ENCODE measurements at places on chromosomes 6 and 20. TPM values are rescaled to one million over a fixed set of nuclear protein-coding genes. Genes with fewer than 3 reads are reported as not detected.

GRCh38 chr6:18883851-18884250 is 496.7 kb downstream of the RNF144B start:
- no peaks in the 10 kb centered on the region for H3K27me3 ChIP-seq
- H3K27ac ChIP-seq = no peak overlapping the region
- H3K36me3 ChIP-seq = no peaks in the 10 kb centered on the region
- no peaks in the 10 kb centered on the region for H3K4me1 ChIP-seq

DNA sequence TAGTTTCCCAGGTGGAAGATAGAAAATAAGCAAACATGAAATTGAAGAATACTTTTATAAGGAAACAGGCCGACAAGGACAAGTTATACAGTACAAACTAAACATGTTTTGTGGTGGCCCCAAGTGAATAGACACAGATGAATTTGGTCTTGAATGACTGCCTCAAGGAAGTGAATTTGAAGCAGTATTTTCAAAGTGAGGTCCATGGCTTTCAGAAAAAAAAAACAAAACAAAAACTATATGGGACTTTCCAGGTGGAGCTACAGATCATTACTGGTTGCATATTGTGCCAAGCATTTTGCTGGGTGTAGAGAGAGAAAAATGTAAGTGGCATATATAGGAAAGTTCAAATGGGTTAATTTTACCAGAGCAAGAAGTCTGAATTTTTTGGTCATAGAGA is 68.8 kb downstream of the CYB5R4 start:
- no peak overlapping the region for H3K27ac ChIP-seq
- DNase-seq = no peak
- H3K4me1 ChIP-seq = no peaks in the 10 kb centered on the region
- H3K27me3 ChIP-seq = no peaks in the 10 kb centered on the region

GRCh38 chr6:118188561-118188960 is 281.5 kb downstream of the SLC35F1 start:
- no peak for DNase-seq
- no peak overlapping the region for H3K27ac ChIP-seq
- no peaks in the 10 kb centered on the region for H3K27me3 ChIP-seq
- no peak overlapping the region for H3K4me3 ChIP-seq
- H3K36me3 ChIP-seq = no peaks in the 10 kb centered on the region

OR2B6 gene
- total RNA-seq = not detected

PET117 gene
- total RNA-seq = 18.5 TPM

C20orf144 gene
- 0.27 TPM for total RNA-seq

All from progenitor cell of endocrine pancreas (in vitro differentiated cells).